ENCODE measurements at places on chromosomes 1 and 21.

GRCh38 chr1:17229379-17229778 lies 19.5 kb upstream of the PADI3 start:
- DNase-seq = no peak

GRCh38 chr1:28917757-28918118 lies 3.4 kb downstream of the EPB41 start:
- DNase-seq = peak; percentile 50

DNA sequence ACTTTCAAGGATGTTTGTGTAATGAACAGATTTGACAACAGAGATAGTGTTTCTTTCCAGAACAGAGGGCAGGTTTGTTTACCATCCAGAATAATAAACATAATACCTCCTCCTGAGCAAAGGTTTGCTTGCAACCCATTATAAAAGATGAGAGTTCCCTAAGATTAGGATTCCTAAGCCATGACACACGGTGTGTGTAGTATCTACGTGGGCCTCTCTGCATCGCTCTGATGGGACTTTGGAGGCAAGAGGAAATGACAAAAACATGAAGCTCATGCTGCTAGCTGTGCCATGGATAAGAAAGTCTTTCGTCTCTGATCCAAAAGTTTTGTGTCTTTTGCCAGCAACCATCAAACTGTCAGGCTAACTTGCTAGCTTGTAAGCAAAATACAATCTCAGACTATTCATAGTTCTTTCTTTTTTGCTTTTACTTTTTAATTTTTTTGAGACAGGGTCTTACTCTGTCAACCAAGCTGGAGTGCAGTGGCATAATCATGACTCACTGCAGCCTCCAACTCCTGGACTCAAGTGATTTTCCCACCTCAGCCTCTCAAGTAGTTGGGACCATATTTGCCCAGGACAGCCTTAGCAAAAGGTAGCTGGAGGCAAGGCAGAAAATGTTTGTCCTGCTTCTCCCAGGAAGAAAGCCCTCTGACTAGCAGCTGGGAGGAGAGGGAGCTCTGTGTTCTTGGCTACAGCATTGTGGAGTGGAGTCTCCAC lies 81.1 kb downstream of the LHX4 start:
- no peak for DNase-seq

DNA sequence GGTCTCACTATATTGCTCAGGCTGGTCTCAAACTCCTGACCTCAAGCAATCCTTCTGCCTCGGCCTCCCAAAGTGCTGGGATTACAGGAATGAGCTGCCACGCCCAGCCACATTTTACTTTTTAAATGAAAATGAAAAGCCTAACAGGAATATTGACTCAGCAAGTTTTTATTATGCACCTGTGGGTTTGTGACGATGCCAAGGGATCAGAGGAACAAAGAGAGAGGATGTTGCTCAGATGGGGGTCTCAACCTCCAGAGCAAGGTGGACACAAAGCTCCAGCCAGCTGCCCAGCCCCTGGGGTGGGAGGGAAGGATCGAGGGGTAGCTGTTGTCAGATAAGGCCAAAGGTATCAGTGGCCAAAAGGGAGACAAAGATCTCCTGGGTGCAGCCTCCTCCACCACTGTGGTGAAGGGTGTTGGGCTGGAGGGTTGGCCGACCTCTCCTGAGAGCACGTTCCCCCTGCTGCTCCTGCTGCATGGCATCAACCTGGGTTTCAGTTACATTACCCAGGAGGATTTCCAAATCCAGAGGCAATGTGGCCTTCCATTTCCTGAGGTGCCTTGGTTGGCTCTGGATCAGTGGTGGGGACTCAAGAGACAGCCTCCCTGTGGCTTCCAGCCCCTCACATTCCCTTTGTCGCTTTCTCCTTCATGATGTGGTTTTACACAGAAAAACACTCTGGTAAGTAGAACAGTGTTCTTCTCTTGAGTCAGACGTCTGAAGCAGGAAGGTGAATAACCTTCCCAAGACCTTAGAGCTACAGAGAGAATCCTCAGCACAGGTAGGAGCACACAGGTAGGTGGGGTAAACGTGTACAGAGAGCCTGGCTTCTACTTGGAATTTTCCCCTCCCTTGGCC lies 34.2 kb downstream of the ZNF496 start:
- no peak for DNase-seq

GRCh38 chr1:31399976-31400375 lies 13.0 kb upstream of the SERINC2 start:
- no peak for DNase-seq

- DNase-seq = peak; percentile 23
Measured at GRCh38 chr1:72037745-72038343, 244.5 kb downstream of the NEGR1 start.

DNA sequence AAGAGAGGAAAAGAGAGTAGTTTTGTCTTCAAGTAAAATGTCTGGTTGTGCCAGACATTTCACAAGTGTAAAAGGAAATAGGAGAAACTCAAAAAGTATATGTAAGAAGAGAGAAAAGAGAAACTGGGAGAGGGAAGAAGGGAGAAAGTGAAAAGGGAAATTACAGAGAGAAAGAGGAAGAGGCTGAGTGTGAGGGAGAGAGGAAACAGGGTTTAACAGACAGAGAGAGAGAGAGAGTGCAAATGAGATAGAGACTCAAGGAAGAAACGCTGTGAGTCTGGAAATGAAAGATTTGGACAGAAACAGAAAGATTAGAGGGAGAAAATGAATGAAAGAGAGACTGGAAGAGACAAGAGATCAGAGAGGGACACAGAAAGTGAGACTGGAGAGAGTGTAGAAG lies 806.2 kb downstream of the PLA2G4A start:
- DNase-seq = no peak

- no peak for DNase-seq
Measured at GRCh38 chr1:17427696-17428660, 11.5 kb downstream of the RCC2 start.

DNA sequence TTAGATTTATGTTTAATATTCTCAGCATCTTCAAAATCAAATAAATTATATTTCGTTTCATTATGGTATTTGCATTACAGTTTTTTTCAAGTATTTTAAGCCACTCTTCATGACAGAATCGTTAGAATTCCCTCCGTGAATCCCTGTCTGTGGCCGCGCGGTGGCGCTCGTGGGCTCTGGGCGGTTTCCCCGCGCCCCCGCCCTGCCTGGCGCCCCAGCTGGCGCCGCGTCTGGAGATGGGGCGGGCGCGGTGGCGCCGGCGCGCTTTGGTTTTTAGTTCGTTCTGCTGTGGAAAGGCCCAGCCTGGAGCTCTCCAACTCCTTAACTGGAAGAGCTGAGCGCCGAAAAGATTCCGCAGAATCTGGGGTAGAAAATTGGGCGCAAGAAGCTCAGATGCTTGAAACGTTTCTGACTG lies 25.7 kb downstream of the PRMT2 start:
- DNase-seq = no peak

DNA sequence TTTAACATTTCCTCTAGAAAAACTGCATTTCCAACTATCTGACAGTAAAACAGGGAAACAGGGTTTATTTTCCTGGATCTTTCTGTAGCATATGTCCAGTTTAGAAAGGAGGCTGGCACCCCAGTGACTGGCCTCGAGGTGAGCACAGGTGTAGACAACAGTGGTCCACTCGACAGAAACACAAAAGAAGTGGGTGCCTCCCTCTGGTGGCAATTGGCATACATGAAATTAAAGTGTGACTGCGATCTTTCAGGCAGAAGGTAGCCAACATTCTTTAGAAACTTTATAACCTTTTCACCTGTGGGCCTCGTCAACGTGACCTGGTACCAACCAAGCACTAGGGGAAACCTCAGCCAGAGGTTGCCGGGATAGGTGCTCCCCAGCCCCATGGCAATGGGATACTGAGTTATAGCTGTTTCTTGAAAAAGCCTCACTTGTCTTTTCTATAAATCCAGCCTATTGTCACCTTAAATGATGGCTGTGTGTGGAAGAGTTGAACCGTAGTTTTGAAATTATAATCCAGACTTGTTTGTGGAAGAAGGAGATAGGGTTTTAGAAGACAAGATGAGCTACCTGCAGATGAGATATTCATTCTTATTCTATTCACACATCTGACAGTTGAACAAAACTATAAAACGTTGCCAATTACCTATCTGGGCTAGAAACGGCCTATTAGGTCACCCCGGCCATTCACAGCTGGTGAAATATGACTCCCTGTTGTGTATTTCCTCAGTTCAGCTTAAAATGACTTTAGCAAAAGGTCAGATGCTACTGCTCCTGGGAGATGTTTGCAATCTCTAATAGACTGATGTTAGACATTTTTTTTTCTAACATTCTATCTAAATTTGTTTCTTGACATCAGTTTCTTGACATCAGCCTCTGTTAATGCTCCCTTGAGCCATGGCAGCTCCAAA lies 44.3 kb downstream of the PCP4 start:
- DNase-seq = no peak

- DNase-seq = no peak
Measured at GRCh38 chr1:40530735-40531380, 579 bp upstream of the ZNF684 start.

DNA sequence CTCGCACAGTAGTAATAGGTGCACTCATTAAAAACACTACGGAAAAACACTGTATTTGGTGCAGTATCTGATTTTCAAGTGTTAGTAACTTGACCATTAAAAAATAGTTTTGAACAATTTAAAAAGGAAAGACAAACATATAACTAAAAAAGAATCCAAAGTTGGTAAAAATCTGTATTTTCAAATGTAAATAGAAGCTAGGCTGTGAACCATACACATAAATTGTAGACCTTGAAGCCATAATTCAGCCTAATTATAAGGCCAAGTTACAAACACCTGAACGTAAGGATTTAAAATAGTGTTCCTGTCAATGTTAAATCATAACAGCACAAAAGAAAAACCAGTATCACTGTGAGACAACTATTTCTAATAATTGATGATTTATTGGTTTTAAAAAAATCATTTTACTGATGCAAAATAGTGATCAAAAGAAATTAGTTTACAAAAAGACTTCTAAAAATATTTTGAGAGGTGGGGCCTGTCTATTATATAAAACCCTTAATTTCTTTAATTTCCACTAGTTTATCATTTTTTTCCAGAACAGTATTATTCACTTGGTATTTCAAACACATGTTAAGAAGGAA lies 4.5 kb downstream of the IRF2BP2 start:
- no peak for DNase-seq

GRCh38 chr1:39816415-39817090 lies 27.9 kb upstream of the BMP8B start:
- peak; percentile 49 for DNase-seq

DNA sequence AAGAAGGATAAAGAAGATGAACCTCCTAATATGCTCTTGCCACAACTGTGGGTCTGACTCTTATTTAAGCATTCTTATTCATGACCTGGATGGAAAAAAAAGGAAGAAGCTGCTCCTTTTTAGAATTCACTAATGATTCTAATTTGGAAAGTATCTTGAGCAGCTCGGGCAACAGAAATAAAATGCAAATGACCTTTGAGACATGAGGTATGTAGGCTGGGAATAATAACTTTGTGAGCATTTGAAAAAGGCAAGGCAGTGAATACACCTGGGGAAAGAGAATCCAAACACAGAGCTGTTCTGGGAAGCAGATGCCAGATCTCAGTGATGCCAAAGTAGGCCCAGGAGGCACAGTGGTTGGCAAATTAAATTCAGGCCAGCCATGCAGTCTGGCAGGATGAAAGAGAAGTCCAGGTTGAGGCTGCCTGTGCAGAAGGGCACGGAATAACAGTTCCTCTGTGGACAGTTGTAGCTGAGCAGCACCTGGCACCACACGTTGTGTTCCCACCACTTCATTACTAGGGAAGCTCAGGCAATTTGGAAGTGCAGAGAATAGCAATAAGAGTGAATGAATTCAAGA lies 320.8 kb upstream of the ST6GALNAC5 start:
- DNase-seq = no peak

DNA sequence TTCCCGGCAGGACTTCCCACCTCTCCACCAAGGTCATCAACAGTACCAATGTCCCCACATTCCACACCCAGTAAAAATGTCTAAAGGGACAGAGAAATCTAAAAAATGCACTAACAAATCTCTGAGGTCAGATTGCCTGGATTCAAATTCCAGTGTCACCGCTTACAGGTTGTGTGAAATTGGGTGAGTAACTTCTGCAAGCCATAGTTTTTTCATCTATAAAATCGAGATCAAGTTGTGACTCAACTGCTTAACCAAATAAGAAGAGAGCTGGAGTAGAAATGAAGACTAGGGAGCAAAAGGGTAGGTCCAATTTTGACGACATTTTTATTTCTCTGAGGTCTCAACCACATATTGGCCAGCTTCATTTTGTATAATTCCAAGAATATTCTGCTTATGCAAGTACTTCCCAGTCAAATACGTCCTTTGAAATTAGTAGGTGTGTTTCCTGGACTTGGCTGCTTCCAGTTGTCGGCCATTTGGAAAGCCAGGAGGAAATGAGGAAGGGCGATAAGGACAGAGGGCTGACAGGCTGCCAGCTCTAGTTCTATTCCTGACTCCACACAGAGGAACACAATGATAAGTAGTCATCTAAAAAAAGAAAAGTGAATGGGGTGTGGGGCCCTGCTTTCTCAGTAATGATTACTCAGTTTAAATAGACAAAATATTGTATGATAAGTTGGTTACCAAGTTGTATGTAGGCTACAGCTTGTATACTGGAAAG lies 57.7 kb upstream of the ZC3H11B start:
- DNase-seq = no peak

DNA sequence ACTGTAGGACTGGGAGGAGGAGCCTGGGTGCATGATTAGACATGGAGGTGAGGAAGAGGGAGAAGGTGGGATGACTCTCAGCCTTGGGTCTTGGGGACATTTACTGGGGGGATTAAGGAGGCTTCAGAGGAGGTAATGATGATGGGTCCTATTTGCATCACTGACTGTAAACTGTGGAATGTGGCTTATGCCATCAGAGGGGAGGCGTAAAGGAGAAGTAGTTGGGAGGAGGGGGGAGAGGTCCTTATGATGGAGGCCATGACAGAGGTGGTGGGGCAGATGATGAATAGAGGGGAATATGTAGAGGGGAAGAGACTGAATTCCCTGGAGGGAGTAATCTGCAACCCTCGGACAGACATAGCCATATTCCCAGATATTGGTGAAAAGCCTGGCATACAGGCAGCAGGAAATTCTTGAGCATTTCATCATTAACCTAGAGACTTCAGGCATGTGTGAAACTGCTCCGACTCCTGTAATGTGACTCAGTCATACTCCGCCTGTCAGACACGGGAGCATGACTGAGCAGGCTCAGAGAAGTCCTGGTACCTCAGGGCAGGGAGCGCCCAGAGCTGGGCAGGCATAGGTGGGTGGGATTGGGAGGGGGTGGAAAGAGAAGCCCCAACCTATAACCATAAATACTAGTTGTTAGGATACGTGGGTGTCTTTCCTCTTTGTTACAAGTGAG lies 8.0 kb upstream of the LCE5A start:
- no peak for DNase-seq

GRCh38 chr1:156693848-156694689 lies 11.3 kb downstream of the CRABP2 start:
- DNase-seq = no peak
